ENCODE measurements at places on chromosomes 5 and 9.

DNA sequence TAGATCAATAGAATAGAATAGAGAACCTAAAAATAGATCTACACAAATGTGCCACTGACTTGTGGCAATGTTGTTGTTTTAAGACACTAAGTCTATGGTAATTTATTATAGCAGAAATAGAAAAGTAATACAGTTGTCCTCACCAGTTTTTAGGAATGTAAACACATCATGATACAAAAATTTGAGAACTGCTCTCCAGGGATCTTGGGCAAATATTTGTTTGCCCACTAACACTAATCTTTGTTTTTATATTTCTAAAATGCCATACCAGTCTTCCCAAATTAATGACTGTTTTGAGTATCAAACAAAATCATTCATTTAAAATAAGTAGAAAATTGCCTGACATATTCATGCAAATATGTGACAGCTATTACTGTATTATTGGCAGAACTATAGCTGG is 297.6 kb downstream of the BRINP1 start:
- no peak for DNase-seq

DNA sequence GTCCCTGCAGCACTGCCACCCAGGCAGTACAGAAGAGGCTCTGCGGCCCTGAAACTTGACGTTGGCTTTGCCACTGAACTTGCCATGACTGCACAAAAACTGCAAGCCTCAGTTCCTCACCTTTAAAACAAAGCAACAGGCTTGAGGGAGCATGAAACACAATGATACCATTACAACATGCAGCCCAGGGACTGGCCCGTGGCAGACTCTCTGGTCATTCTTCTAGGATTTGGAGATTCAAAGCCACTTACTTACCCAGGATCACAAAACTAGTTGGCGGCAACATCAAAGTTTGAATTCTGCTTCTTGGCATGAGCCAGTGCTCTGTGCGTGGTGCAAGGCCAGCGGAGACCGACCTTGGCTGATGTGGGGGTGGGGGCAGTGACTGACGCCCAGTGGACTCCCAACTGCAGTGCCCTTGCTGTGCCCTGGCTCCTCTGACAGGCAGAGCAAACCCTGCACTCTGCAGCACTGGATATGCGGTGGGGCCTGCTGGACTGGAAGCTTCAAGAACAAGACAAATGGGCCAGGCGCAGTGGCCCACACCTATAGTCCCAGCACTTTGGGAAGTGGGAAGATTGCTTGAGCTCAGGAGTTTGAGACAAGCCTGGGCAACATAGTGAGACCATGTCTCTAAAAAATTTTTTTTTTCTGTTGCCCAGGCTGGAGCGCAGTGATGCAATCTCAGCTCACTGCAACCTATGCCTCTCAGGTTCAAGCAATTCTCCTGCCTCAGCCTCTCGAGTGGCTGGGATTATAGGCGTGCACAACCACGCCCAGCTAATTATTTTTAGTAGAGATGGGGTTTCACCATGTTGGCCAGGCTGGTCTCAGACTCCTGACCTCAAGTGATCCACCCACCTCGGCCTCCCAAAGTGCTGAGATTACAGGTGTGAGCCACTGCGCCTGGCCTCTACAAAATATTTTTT is 18.9 kb downstream of the SQSTM1 start:
- DNase-seq = no peak

GRCh38 chr5:158569534-158569933 is 530.2 kb downstream of the EBF1 start:
- no peak for DNase-seq

GRCh38 chr5:128687930-128688329 is 149.9 kb upstream of the FBN2 start:
- DNase-seq = no peak

DNA sequence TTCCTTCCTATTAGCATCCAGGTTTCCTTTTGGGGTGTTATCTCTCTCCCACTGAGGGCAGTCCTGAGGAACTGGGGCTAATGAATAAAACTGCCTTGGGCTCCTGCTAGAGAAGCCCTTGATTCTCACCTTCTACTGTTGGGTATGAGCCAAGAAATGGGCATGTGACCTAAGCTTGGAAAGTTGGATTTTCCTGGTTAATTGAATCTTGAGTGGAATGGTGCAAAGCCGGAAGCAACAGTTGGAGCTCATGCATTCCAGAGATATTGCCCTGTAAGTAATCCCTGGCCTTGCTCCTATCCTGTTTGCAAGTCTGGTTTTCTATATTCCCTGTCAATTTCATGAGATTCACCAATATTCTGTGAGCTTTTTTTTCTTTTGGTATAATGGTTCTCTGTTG is 158.5 kb upstream of the ELL2 start:
- DNase-seq = no peak

GRCh38 chr9:89419978-89420394 is 77.9 kb downstream of the SEMA4D start:
- DNase-seq = no peak

GRCh38 chr5:59620535-59621212 is 272.9 kb downstream of the PDE4D start:
- DNase-seq = no peak

GRCh38 chr5:157959370-157959769 is 100.4 kb upstream of the CLINT1 start:
- DNase-seq = no peak

DNA sequence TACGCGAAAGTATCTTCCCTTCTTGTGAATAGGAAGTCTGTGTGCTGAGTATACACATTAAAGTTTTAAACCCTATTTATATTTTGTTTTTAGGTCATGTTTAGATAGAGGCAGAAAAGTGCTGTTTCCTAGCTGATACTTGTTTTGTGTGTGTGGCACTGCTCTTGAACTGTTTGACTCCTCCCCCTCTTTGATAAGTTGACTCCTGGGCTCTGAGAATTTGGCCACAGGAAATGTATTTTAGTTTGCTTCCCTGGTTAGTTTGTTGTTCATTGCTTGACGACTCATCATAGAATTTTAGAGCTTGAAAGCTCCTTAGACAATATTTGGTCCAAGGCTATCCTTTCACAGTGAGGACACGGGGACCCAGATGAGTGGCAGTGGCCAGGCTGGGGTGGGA is 2.0 kb upstream of the CDC14B start:
- DNase-seq = no peak

GRCh38 chr5:81310402-81311063 is 9.1 kb downstream of the ZCCHC9 start:
- DNase-seq = no peak

DNA sequence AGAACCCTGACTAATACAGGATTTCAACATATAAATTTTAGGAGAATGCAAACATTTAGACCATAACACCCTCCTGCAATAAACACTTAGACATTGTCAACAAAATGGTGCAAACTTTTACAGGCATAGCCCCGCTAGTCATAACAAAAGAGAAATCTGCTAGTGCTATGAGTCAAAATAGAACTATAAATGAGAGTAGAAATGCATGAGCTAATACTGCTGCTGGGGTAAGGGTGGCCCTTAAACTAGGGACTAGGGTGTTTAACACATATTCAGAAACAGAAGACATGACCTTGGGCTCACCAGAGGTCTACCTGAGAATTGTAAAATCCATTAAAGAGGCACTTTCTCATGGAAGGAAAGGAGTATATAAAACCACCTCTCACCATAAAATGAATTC is 131.6 kb downstream of the TLR4 start:
- DNase-seq = no peak

GRCh38 chr5:36414869-36415282 is 113.2 kb upstream of the RANBP3L start:
- no peak for DNase-seq

DNA sequence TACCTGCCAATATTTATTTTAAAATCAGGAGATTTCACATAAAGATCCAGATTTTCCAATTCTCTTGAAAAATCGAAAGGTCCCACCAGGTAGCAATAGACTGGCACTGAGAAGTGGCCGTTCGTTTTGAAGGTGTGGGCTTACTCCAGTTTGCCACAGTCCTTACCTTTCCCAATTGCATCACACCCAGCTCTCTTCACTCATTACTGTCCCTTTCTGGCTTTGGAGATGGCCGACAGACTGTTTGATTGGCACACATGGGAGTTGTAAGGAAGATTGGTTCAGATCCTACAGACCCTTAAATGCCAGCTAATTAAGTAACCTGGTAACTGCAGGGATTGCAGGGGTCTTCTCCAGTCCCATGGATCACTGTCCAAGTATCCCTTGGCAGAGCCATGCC is 68.7 kb upstream of the LARP1 start:
- DNase-seq = no peak

- DNase-seq = no peak
Observed at GRCh38 chr9:100478192-100478591, 5.2 kb downstream of the TMEFF1 start.

GRCh38 chr9:89609426-89610006 is 4.7 kb downstream of the GADD45G start:
- no peak for DNase-seq

DNA sequence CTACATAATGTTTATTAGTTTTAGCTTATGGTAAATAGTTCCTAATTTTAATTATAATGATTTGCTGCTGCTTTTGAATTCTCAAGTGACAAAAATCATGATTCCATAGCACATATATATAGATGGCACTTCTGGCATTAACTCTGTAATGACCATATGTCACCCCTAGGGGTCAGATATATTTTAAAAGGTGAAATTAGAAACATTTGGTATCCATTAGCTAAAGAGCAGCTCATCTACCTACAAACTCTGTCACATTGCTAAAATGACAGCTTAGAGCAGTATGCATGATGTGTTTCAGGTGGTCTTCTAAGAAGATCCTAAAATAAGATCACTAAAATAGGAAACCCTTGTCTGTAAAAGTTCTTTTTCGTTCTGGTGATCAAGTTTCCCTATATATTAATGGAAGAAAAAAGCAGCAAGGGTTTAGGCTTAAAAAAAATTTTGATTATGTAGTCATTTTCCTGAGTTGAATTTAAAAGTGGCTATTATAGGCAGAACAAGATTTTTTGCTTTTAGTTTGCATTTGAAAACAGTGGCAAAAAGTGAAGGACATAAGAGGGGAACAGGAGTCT is 157.7 kb upstream of the POU5F2 start:
- DNase-seq = no peak

DNA sequence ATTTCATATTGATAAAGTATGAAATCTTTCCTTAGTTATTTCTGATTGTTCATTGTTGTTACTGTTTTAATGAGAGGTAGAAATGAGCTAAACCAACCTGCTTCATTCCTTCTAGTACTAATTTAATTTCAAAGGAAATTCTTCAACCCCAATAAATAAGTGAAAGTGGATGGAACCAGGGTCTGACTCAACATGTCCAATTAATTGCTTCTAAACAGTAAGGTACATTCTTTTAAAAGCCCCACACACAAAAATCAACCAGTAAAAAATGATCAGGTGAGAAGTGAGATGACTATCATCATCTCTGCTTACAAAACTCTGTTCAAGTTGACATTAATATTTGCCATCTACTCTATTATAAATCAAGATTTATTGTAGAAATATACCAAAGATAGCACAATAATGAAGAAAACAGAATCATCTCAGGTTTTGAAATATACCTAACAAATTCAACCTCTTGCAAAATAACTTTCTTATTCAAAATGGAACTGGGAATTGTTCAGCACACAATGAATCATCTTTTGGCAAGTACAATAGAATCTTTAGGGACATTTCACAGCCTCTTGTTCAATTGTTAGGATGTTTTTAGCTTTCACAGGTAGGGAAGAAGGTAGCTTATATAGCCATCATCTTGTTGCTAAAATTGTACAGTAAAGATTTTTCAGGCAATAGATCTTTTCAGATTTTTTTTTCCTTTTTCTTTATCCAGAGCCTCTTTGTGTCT is 114.5 kb downstream of the RPS23 start:
- DNase-seq = no peak

- DNase-seq = no peak
Observed at GRCh38 chr5:131281133-131281867, 17.4 kb downstream of the CDC42SE2 start.

DNA sequence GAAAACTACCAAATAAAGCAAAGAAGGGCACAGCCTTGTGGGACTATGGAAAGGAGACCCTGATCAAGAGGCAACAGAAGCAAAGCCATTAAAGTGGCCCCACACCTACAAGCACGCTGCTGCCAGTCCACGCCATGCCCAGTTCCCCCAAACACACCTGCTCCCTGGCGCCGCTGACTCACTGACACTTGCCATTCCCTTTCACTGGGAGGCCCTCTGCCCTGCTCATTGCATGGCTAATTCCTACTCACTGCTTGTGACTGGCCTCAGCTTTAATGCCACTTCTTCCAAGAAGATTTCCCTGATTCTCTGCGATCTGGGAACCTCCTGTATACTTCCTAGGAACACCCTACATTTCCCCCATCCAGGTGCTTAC is 71.2 kb upstream of the TAF1L start:
- no peak for DNase-seq

- no peak for DNase-seq
Observed at GRCh38 chr5:39485079-39485478, 60.3 kb upstream of the DAB2 start.

DNA sequence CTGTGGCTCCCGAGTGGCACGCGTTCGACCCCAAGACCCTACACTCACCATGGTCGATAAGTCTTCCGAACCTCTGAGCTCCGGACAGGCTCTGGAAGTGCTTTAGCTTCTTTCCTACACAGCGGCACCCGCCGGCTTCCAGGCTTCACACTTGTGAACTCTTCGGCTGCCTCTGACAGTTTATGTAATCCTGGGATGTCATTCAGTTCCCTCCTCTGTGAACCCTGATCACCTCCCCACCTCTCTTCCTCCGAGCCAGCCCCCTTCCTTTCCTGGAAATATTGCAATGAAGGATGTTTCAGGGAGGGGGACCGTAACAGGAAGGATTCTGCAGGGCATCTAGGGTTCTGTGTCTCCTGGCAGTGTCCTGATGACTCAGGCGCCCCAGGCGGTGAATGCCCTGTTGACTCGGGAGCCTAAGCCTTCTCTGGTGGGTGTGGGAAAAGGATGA is at the start of gene CD14:
CD14 (minus strand) TSS at position 155 of the 451 bp plus-strand sequence; CDS start at position 51, 104 bp downstream.
- no peak for DNase-seq

DNA sequence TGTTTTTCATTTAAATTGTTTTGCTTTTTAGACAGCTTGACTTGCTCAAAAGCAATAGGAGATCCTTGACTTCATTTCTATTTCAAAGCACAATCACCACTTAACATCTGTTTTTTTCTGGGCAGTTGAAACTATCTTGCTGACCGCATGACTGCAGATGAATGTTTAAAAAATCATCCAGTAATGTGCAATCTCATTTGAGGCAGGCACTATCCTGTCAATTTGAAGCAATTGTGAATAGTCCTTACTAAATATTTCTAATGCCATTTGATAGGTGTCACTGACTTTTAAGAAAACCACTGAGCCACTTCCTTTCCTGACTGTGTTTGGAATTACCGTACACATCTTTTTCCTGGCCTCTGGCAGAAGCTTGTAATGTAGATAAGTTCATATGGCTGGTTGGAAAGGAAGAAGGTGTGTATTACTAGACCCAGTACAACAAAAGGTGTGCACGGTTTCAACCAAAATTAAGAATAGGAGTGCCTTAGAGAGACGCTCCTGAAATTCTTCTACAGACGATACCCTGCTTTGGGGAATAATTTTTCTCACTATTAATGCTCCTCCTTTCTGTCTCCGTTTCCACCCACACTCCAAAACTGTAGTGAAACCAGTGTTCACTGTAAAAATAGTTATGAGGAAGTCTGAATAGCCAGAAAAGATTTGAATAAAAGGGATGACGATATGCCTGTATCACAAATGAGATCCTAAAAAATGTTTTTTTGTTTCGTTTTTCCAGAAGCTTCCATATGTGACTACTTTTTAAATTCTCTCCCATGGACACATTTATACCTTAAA is 136.7 kb upstream of the MOCS2 start:
- no peak for DNase-seq
